ENCODE measurements at places on chromosomes 13 and 19.
A peak's percentile ranks its signal among the peaks of the same experiment; 100 is the strongest.

DNA sequence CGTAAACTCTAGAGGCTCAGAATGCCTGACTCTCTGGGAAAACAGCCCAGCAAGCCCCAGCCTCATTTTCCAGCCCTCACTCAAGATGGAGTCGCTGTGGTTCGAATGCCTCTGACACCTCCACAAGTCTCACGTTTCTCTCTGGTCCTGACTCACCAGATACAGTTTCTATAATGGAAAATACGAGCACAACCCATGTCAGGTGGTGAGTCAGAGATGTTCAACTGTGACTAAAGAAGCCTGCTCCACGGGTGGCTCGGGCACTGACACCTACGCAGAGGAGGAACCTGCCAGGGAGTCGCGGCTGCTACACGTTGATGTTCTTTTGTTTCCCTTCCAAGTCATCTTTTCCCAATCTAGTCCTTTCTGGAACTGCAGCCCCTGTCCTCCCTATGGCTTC is 87.1 kb upstream of the STK24 start:
- DNase-seq, result no peak

GRCh38 chr13:85383291-85383690 is 415.9 kb downstream of the SLITRK6 start:
- no peak for DNase-seq

GRCh38 chr13:102814025-102814607 is 15.2 kb downstream of the BIVM start:
- no peak for DNase-seq

GRCh38 chr19:38033658-38034491 is 126.9 kb downstream of the SIPA1L3 start:
- peak; percentile 41 for DNase-seq

DNA sequence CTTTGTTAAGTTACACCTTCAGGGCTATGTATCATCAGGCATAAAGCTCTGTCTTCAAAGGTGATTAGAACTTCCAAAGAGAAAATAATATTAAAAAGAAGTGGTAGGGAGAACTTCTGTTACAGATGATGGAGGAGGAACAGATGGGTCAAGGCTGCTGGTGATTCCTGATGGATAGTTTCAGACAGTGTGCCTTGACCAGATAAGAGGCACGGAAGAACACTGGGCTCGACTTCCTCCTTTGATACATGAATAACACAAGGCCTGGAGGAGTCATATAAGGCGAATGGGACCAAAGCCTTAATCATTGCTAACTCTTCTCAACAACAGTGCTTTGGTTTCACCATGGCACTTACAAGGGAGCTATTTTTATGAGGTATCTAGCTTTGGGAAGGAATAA is 128.1 kb upstream of the RXFP2 start:
- no peak for DNase-seq

DNA sequence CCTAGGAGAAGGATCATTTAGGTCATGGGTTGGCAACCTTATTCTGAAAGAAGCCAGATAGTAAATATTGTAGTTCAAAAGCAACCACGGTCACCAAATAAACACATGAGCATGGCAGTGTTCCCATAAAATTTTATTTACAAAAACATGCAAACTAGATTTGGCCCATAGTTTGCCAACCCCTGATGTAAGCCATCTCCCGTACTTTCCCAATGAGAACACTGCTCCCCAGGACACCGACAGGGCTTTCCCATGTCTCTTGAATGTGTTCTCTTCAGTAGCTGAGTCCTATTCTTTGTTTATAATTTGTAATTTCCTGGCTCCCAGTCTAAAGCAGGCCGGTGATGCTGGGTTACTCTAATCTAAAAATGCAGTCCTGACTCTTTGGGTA is 239.6 kb downstream of the LHFPL6 start:
- DNase-seq, result no peak

GRCh38 chr13:36345438-36346221 is 564 bp downstream of the SPART start:
- DNase-seq, result peak; percentile 15

DNA sequence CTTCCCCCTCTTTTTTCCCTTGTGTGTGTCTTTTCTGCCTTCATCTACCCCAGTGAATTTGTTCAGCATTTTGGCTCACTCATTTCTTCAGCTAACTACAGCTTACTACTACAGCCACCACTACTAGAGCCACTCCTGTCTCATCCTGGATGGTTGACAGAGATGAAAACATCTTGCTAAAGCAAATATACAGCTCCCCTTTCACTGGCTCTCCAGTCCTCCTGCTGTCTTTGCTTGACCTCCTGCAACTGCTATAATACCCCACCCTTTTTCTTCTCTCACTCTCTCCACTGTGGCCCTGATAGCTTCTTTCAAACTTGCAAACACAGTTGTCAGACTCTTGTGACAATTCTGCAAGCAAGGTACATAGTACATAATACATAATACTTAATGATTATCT is 523.6 kb downstream of the DCT start:
- DNase-seq, result peak; percentile 3

DNA sequence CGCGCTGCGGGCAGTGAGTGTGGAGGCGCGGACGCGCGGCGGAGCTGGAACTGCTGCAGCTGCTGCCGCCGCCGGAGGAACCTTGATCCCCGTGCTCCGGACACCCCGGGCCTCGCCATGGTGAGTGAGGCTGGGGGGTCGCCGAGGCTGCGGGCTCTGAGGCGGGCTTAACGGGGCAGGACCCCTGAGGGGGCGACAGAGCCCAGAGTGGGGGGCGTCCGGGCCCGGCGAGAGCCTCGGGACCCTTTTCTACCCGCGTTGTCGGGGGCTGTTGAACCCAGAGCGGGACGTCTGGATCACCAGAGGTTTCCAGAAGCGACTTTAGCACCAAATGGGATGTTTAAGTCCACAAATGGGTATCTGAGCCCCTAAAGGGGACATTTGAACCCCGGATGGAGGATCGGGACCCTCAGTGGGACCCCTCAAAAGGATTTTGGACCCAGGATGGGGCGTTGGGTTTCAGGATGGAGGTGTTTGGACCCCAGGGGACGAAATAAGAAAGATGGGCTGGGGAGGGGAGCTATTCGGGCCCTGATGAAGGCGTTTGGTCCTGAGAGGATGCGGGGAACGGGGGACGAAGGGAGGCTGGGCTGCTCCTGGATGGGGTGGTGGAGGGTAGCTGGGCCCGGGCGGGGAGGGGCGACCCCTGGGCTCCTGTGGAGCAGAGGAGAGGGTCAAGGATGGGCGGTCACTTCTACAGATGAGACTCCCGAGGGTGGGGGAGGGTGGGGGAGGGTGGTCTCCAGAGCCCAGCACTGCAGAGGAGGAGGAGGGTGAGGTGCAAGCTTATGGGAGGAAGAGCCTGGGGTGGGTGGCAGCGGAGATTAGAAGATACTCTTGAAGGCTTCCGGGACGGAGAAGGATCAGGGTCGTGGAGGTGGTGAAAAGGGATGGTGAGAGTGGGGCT is at the start of gene CALM3:
Gene CALM3 (plus strand): TSS at position 13 of the 907 bp plus-strand sequence. CDS start 105 bp downstream, at position 118.
- DNase-seq, result no peak

DNA sequence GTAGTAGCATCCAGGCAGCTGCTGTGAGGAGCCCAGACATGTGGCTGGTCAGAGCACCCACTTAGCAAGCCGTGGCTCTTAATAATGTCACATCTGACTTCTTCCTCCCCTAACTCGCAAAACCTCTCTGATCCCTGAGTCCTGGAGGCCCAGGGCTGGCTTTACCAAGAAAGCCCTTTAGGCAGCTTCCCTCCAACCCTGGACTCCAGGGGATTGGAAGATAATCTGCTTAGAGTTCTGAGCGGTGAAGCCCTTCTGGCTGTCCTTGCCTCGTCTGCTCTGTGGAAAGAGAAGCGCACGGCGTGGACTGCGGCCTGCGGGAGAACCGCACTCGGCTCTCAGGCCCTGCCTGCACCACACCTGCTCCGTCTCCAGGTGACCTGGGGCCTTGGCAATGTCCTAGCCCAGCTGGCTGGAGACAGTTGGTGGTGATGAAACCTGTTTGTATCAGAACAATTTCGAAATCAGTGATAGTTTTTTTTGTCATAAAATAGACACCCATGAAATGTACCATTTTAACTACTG is 64.5 kb upstream of the MCF2L start:
- DNase-seq, result peak; percentile 46

GRCh38 chr13:74289107-74289506 is 154.9 kb upstream of the KLF12 start:
- DNase-seq, result peak; percentile 27

DNA sequence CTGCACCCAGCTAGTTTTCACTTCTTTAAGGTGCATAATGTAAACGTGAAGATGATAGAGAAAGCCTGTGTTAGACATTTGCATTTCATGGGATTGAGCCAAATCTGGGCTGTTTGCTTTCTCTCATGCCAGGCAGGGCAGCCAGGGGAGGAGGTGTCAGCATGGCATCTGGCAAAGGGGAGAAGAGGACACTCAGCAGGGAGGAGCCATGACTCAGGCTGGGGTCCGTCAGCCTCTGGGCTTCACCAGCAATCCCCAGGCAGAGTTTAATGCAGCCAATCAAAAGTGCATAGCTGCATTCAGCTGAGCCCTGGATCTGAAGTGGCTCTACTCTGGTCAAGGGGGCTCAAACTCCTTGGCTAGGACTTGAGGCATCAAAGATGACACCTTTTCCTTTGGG is 23.5 kb downstream of the EBPL start:
- DNase-seq, result no peak

- DNase-seq, result no peak
Measured at GRCh38 chr19:48806518-48806817, 4.4 kb downstream of the BCAT2 start.

All from NCI-H524 (cell line).